Activated CD4-positive, alpha-beta T cell treated with anti-CD3 and anti-CD28 coated beads for 4 hours (primary cell): ENCODE measurements at places on chromosomes 6 and 20.

DNA sequence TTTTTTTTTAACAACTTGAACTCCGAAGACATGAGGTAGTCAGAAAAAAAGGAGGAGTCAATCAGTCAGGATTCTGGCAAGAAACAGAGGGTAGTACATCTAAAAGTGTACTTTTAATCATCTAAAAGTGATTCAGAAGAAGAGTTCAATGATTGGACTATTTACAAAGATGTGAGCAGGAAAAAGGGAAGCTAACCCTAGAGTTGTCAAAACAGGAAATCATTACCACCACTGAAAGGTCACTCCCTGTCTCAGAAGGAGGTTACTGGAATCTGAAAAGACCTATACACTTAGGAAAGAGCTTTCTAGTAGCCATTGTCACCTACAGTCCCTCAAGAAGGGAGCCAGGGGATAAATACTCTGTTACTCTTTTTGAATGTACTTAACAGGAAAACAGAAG is 16.7 kb upstream of the LMBRD1 start:
- DNase-seq = no peak

DNA sequence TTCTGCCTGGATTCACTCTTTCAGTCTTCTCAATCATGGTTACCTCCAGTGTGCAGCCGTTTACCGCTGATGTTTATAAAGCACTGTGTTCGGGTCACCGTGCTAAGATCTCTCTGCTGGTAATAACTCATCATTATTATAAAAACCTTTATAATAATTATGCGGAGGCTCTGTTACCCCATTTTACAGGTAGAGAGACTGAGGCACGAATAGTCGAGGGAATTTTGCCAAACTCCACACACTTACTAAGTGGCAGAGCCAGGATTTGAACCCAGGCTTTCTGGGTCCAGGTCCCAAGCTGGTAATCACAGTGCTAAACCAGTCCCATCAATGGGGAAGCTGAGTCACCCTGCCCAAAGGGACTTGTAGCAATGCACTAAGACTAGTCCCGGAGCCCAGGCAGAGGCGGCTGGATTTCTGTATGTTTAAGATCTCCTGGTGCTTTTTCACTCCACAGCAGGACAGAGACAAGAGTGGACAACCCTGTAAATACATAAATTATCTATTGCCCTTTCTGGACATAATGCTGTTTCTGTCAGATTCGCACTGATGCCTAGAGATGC is 48.1 kb downstream of the SYNJ2 start:
- DNase-seq = no peak

DNA sequence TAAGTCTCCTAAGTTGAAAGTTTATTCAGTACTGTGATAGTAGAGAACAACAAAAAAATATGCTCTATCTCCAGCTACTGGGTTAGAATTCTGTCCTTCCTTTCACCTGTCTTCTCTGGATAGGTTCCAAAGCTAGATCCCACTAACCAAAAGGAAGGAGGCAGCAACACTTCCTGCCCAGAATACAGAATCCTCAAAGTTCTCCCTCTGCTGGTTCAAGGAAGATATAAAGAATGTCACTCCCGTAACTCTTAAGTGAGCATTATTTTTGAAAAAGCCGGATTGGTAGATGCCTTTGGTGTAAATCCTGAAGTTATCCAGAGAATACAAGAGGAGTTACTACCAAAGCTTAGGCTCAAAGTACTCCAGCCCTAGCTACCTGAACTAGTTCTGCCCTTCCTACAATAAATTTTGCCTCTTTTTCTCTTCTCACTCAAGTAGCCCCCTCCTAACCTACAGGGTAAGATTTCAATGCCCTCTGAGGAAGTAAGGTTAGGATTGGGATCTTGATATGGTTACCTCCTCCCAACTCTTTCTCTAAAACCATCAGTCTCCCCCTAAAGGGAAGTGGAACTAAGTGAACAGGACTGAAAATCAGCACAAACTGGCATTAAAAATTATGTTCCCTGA is 26.0 kb upstream of the CRIP3 start:
- DNase-seq = no peak

GRCh38 chr20:24998631-24999445 is 6.3 kb upstream of the APMAP start:
- no peak for DNase-seq

GRCh38 chr6:16972535-16972934 is 129.3 kb upstream of the STMND1 start:
- no peak for DNase-seq

GRCh38 chr6:18601516-18602020 is 214.4 kb downstream of the RNF144B start:
- DNase-seq = no peak

DNA sequence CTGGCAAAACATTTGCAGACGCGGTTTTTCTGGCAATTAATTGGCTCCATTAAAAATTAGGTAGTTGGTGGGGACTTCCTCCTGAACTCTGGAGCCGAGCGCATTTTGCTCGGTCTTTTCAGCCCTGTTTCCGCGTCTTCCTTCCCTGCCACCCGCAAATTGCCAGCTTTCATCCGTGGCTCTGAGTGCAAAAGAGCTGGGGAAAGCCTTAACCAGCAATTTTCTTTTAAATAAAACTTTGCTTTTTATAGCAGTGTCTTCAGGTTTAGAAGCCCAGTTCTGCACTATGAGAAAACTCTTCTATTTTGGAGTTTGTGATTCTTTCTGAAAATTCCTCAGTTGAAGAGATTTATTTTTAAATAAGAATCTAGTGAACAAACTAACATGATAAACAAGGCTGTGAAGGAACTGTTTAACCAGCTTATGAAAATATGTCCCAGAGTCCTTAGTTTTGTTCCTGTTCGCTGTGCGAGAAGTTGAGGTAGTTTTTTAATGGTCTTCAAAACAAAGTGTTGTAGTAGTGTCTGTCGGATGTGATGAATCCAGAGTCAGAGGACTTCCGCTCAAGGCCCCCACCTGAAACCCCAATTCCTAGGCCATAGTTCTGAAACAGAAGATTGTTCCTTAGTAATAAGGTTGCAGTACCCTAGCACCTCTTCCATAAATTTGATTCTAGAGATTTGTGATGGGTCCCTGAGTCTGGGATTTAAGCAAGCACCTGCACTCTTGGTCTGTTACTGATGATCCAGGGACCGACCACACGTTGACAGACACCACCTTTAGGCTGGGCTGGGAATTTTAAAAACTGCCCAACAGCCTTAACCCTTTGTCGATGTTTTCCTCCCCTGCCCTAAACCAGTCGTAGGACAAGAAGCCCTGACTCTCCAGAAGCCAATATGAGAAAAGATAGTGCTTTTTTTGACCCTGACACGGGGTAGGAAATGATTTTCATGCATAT is 950 bp downstream of the KCTD20 start:
- no peak for DNase-seq

GRCh38 chr6:110331816-110332215 is 26.3 kb downstream of the METTL24 start:
- DNase-seq = no peak

DNA sequence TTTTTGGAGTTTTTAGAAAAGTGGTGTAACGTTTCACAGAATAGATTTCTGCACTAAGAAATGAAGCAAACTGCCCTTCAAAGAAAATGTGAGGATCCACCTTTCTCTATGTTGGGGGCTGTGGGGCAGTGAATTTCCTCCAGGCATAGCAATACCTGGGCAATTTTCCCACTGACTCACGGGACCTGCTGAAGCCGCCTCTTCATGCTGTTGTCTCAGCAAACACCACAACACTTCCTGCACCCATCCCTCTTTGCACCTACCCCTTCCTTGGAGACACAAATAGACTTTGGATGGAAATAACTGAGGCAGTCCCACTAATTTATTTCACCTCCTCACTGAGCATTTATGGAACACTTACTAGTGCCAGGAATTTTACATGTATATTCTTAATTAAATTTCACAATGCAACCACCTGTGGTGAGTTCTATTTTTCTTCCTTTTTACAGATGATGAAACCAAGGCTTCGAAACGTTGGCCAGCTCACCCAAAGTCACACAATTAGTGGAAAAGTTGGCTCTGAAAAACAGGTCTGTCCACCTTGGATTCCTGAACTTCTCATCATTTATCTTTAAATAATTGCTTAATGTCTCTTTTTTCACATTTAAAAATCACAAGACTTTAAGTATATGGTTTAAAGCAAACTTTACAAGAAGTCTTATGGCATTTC is 17.2 kb upstream of the ADGRF1 start:
- no peak for DNase-seq

GRCh38 chr20:63471717-63471980 is 806 bp downstream of the KCNQ2 start:
- no peak for DNase-seq

- DNase-seq = no peak
Measured at GRCh38 chr20:36506253-36506652, 35.1 kb upstream of the MYL9 start.
